Kidney epithelial cell (primary cell): ENCODE measurements at places on chromosomes 1 and 21.

DNA sequence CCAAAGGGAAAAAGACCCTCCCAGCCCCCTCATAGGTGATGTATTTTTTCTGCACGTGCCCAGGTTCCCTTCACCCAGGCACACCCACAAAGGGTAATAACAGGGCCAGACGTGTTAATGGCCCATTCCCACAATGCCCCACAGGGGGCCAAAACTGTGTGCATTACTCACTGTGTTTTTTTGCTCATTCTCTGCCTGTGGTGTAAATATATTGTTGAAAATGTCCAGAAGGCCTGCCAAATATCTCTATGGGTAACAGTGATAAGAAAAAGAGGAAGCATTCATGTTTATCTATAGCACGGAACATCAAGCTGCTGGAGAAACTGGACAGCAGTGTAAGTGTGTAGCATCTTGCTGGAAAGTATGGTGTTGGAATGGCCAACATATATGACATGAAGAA, 21.9 kb downstream of the RHEX start:
- no peak for DNase-seq

- no peak for DNase-seq
Observed at GRCh38 chr1:175497501-175497900, 245.9 kb downstream of the TNR start.

DNA sequence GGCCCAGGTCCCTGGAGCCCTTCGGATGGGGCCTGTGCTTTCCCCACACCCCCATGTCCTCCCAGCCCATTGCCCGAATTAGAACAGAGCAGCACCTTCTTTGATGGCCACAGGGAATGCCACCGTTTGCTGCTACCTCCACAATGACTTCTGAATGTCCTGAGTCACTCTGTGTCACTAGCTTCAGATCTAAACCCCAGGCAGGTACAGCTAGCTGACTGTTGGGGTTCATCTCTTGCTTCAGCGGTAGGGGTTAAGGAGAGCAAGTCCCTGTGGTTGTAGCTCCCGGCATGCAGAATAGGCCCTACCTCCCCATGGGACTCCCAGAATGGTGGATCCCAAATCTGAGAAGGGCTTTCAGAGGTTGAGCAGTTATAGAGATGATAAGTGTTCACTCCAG, 291.1 kb upstream of the POU3F1 start:
- no peak for DNase-seq

DNA sequence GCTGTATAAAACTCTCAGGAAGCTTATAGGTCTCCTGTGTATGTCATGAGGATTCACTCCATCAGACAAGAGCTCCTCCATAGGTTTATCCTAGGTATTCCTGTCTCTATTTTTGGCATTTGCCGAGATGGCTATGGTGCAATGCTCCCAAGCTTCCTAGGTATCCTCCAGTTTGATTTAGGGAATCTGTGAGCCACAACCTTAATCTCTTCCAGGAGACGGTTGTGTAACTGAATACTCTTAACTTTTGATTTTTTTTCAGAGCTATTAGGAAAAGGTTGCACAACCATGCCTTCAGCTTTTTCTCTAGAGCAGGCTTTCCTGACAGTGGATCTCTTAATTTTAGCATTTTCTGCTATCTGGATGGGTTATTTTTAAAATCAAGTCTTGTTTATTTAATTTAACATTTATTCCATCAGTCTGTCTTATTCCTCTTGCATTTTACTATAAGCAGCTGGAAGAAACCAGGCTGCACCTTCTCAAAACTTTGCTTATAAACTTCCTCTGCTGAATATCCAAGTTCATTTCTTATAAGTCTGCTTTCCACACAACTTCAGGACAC, 69.4 kb upstream of the BACE2 start:
- DNase-seq: no peak

DNA sequence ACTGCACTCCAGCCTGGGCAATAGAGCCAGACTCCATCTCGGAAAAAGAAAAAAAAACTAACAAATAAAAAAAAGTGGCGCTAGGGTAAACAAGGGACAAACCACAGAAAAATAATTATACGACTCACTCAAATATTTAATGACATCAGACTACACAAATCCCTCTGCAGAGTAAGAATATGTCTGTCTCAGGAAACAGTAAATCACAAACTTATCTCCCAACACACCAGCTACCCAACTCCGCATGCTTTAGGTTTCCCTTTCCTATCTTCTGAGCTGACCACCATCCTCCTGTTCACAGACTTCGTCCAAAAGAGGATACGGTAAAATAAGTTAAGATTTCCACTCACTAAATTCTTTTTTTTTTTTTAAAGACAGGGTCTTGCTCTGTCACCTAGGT, 16.2 kb downstream of the WDR47 start:
- no peak for DNase-seq

DNA sequence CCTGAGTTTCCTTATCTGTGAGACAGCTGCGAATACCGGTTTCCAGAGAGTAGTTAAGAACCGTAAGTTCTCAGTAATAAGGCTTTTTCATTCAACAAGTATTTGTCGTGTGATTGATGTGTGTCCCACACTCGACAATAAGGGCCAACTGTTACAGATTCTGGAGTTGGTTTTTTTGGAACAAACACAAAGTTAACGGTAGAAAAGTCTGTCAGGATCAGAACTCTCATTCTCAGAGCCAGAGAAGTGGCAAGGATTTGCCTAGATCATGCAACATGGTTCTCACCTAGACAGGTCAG, 837 bp downstream of the NUDC start:
- DNase-seq: no peak

DNA sequence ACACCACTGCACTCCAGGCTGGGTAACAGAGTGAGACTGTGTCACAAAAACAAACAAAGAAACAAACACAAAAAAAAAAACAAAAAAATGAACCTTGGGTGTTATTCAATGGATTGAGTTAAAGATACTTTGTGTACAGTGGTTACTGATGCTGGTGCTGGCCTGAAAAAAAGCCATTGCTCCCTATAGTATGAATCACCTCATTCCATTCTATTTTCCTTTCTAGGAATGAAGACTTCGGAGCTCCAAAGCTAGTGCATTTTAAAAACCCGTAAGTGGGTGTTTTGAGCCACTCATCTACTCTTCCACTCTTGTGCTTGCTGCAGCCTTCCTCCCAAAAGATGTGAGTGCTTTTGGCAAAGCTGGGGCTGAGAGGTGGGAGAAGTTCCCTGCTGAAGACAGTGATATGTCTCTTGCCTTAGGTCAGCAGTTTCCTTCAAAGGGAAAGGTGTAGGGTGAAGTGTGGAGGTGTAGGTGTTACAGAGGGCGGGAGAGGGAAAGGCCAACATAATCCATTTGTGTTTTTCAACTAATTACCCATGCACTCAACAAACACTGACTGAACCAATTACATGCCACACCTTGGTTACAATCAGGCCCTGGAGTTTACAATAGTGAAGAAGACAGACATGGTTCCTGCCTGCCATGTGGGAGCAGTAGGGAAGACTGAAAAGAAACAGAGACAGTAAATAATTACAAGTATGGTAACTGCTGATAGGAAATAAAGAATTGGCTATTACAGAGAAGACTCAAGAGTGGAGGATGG, 55.0 kb upstream of the SERBP1 start:
- DNase-seq: no peak

DNA sequence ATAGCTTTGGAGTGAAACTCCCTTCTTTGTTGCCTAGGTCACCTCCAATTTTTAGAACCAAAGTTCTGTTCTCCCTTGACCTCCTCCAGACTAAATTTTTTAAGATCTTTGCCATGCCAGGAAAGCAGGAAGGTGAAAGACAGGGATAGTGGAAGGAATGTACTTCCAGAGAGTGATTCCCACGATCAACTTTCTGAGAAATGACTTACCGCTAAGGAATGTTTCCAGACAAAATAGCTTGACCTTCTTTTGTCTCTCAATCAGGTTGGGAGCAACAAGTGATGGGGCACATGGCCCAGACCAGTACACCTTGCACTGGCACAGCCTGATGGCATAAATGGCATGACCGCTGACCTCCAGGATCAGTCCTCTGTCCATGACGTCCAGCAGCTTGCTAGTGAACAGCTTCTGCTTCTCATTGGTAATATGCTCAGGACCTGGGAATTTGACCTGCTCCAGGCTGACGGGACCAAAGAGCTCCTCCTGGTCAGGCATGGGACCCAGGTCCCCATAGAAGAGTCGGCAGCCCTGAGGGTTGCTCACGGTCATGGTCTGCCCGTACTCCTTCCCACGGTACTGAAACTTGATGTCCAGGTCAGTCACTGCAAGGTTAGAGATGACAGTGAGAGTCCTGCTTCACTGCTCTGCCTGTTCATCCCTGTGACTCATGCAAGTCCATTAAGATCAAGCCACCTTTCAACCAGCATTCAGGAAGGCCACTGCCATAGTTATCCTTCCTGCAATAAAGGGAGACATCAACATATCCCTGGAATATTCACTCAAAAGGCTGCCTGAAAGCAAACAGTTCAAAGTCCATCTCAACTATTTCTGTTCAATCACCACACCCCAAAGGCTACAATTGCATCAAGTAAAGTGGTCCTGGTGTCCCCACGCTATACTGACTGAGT, 6.2 kb upstream of the C1orf74 start:
- no peak for DNase-seq

DNA sequence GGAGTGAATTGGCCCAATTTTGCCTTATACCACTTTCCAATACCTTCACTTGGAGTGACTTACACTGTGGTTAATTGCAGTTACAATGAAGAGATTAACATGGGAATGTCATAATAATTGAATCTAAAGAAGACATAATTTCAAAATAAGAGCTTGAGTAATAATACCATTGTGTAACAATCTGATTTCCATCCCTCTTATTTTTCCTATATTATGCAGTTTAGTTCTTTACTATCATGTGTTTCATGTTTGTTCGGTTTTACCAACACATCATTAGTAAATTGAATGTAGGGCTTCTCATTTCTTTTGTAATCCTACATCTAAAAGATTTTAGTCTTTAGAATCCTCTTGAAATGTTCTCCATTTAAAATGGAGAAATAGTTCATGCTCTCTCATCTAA, 19.2 kb upstream of the XPR1 start:
- DNase-seq: no peak
